Esophagus squamous epithelium (tissue), 5 donors: ENCODE measurements at places on chromosomes 6 and 20. TPM values are rescaled to one million over a fixed set of nuclear protein-coding genes. Genes with fewer than 3 reads are reported as not detected.

Gene IL17A
- not detected for total RNA-seq

Gene OR2J2
- total RNA-seq: not detected

Gene CPNE5
- 1.4 TPM for total RNA-seq

Gene GNAS-AS1
- total RNA-seq: 0.34 TPM

Gene CST7
- 5.5 TPM for total RNA-seq

Gene LSM14B
- 24.5 TPM for total RNA-seq

Gene SIRPG
- total RNA-seq: 1.7 TPM

Gene HLA-DRA
- 30.8 TPM for total RNA-seq

Gene LBP
- 0.18 TPM for total RNA-seq

Gene ADGRF5
- total RNA-seq: 1.1 TPM

Gene ANGPT4
- not detected for total RNA-seq
